ENCODE measurements at places on chromosomes 6 and 20.

- H3K4me1 ChIP-seq: no peaks in the 10 kb centered on the region
- H3K4me3 ChIP-seq: no peak overlapping the region
- no peak for DNase-seq
- no peaks in the 10 kb centered on the region for H3K27me3 ChIP-seq
- no peaks in the 10 kb centered on the region for H3K36me3 ChIP-seq
These were observed 179.4 kb downstream of the FOXC1 start for GRCh38 chr6:1789092-1789491.

GRCh38 chr6:136969433-136969832 lies 47.3 kb downstream of the SLC35D3 start:
- peaks cover 9% of the 10 kb centered on the region for H3K27me3 ChIP-seq
- H3K4me1 ChIP-seq: no peaks in the 10 kb centered on the region
- no peak overlapping the region for H3K27ac ChIP-seq
- no peak overlapping the region for H3K4me3 ChIP-seq
- no peak for DNase-seq
- H3K36me3 ChIP-seq: no peaks in the 10 kb centered on the region

DNA sequence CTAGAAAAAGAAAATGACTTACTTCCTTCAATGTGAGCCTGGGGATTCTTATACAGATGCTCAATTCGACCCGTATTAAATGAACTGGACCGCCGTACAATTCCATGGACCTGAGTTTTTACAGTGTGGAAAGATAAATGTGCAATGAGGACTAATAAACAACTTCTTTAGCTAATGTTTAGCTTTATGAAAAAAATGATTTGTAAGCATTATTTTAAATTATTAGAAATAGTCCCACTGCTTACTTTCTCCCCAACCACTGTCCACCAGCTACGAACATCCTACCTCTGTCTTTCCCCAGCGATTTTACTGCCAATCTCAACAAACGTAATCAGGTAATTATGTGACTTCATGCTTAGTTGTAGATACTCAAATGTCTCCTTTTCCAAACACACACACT lies 128.0 kb downstream of the GMDS start:
- no peak overlapping the region for H3K4me3 ChIP-seq
- H3K4me1 ChIP-seq: no peaks in the 10 kb centered on the region
- H3K27me3 ChIP-seq: no peaks in the 10 kb centered on the region
- DNase-seq: no peak

GRCh38 chr6:31079656-31080261 lies 32.6 kb downstream of the C6orf15 start:
- no peaks in the 10 kb centered on the region for H3K27me3 ChIP-seq
- H3K4me3 ChIP-seq: peak overlapping the region; percentile 37
- H3K4me1 ChIP-seq: peaks cover 5% of the 10 kb centered on the region
- DNase-seq: peak; percentile 39

GRCh38 chr20:19017104-19017690 lies 195.2 kb upstream of the SLC24A3 start:
- H3K4me3 ChIP-seq: no peak overlapping the region
- H3K36me3 ChIP-seq: no peaks in the 10 kb centered on the region
- DNase-seq: no peak
- H3K27me3 ChIP-seq: no peaks in the 10 kb centered on the region
- H3K27ac ChIP-seq: no peak overlapping the region

DNA sequence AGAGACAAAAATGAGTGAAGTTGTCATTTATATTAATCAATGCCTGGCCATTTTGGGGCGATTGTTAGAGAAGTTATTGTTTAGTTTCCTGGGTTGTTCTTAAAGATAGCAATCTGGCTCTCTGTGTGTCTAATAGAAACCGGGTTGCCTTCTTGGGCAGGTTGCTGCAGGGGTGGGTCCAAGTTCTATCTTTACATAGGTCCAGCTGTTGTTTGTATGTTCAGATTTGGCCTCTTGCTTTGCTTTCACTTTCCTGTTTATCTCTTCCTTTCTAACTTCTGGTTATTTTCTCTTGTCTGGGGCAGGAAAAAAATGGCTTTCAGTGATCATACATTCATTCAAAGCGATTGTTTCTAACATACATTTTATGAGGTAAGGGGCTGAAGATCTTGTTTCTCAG lies 128.4 kb upstream of the NOX3 start:
- H3K4me3 ChIP-seq: no peak overlapping the region
- no peak overlapping the region for H3K27ac ChIP-seq
- no peaks in the 10 kb centered on the region for H3K36me3 ChIP-seq
- no peaks in the 10 kb centered on the region for H3K4me1 ChIP-seq
- H3K27me3 ChIP-seq: no peaks in the 10 kb centered on the region

DNA sequence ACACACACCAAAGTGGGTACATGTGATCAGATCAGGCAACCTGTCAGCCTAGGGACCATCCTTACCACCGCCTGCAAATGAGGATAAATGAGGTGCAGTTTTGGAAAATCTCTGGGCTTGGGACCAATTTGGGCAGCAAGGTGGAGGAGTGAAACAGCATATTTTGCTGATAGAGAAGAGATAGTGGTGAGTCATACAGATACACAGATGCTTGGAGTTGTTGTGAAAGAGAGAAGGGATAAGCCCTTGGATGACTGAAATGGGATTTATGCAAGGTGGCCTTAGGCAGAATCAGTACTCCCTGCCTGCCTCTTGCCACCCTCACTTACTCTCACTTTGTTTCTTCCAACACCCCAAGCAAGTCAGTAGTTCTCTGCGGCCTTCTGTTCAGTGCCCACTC lies 34.7 kb downstream of the BMP2 start:
- H3K4me3 ChIP-seq: no peak overlapping the region
- no peaks in the 10 kb centered on the region for H3K36me3 ChIP-seq
- no peaks in the 10 kb centered on the region for H3K4me1 ChIP-seq
- no peak for DNase-seq
- no peaks in the 10 kb centered on the region for H3K27me3 ChIP-seq

DNA sequence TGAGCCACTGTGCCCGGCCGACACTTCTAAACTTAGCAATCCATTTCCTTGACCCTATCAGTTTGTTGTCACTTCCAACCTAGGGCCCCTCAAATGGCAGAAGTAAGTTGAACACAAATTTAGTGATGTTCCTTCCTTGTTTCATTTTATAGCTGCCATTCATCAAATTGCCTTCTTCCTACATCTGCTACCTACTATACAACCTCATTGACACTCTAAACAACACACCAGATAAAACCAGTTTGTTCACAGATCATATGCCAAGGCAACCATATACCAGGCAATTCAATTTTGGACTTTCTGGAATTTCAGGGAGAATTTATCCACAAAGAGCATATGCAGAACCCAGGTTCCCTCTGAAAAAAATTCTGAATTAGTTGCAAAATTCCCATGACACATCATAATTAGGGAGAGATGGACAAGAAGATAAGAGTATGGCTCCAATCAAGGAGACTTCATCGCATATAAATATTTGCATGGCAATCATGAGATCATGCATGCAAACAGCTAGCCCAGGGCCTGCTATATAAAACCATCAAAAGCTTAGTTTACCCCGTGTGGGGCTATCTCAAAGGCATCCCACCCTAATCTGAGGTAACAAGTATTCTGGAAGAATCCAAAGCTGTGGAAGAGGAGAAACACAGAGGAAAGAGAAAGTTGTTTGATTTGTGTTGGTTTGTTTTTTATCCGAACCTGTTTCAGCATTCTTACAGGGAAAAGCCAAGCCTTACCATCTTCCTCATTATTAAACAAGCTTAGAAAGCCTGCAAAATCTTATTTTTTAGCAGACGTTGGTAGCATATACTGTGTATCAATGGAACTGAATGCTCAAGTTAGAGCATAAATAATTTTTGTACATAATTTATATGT lies 132.8 kb upstream of the TNFAIP3 start:
- no peak for DNase-seq
- no peak overlapping the region for H3K27ac ChIP-seq
- H3K36me3 ChIP-seq: no peaks in the 10 kb centered on the region
- H3K27me3 ChIP-seq: no peaks in the 10 kb centered on the region
- no peak overlapping the region for H3K4me3 ChIP-seq

DNA sequence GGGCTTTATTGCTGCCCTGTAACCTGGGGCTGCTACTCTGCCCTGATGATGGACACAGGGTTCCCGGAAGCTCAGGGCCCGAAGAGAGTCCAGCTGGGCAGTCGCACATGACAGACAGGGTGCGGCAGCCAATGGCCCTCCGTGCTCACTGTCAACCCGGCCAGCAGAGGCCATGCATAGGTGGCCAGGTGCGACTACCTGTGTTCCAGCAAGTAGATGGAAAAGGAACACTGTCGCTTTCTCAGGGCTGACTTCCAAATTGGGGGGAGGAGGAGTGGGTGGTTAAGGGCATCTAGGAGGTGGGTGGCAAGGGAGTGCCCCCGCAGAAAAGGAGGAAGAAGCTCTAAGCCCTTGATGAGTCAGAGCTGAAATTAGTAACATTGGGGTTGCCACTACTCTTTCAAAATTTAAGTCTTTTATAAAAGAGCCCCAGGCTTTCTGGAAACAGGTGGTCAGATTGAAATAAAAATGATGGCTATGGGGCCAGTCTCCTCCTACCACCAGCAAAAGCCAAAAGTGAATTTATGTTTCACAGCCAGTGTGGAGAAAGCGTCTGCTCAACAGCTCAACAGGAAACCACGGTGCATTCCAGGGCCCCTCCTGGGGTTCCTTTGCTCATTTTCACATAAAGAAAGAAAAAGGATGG lies 2.3 kb upstream of the RAMACL start:
- DNase-seq: no peak
- H3K4me1 ChIP-seq: no peaks in the 10 kb centered on the region
- no peak overlapping the region for H3K4me3 ChIP-seq

- no peak within 1 kb of the TSS for H3K27ac ChIP-seq
- no peaks in the 10 kb centered on the region for H3K36me3 ChIP-seq
- no peak for DNase-seq
- H3K4me3 ChIP-seq: no peak within 1 kb of the TSS
These were observed at the start of gene WFDC10B for GRCh38 chr20:45704969-45705637. WFDC10B (minus strand) TSS chr20:45705019; CDS start chr20:45685992, 19,027 bp downstream.

- no peak overlapping the region for H3K27ac ChIP-seq
- H3K36me3 ChIP-seq: no peaks in the 10 kb centered on the region
- no peak overlapping the region for H3K4me3 ChIP-seq
- H3K4me1 ChIP-seq: peaks cover 19% of the 10 kb centered on the region
These were observed 375.0 kb upstream of the ARID1B start for GRCh38 chr6:156402227-156402626.

GRCh38 chr6:148891405-148891783 lies 144.6 kb downstream of the UST start:
- H3K27ac ChIP-seq: no peak overlapping the region
- no peaks in the 10 kb centered on the region for H3K36me3 ChIP-seq
- no peaks in the 10 kb centered on the region for H3K4me1 ChIP-seq
- no peak overlapping the region for H3K4me3 ChIP-seq

DNA sequence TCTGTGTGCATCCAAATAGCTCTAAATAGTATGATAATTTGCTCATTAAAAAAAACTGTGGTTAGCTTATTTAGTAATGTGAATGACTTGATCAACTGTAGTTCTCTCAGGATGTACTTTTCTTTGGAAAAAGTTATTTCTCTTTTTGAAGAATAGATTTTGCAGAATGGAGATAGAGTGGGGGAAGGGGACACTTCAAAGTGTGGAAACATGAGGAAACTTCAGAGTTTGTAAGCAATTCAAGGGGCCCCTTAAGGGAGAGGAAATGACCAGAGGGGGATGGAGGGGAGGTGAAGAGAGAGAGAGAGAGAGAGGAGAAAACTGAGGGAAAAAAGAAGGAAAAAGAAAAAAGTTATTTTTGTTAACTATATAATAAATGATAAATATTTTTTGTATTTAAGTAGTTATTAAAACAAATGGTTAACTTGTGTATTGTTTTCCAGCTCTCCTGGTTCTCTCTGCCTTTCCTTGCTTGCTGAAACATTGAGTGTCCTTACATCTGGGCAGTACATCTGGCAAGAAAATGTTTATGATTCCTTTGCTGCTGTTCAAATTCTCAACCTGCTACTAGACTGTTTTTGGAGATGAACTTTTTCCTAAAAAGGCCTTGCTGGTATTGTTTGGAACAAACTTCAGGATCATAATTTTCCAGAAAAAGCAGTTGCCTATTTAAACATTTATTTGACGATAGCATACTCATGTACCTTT lies 497.5 kb upstream of the CITED2 start:
- no peak overlapping the region for H3K4me3 ChIP-seq
- no peak for DNase-seq
- no peaks in the 10 kb centered on the region for H3K36me3 ChIP-seq
- H3K27me3 ChIP-seq: no peaks in the 10 kb centered on the region
- no peak overlapping the region for H3K27ac ChIP-seq

GRCh38 chr6:119447921-119448320 lies 98.4 kb upstream of the MAN1A1 start:
- H3K36me3 ChIP-seq: no peaks in the 10 kb centered on the region
- no peak overlapping the region for H3K27ac ChIP-seq
- H3K4me3 ChIP-seq: no peak overlapping the region
- no peaks in the 10 kb centered on the region for H3K27me3 ChIP-seq

DNA sequence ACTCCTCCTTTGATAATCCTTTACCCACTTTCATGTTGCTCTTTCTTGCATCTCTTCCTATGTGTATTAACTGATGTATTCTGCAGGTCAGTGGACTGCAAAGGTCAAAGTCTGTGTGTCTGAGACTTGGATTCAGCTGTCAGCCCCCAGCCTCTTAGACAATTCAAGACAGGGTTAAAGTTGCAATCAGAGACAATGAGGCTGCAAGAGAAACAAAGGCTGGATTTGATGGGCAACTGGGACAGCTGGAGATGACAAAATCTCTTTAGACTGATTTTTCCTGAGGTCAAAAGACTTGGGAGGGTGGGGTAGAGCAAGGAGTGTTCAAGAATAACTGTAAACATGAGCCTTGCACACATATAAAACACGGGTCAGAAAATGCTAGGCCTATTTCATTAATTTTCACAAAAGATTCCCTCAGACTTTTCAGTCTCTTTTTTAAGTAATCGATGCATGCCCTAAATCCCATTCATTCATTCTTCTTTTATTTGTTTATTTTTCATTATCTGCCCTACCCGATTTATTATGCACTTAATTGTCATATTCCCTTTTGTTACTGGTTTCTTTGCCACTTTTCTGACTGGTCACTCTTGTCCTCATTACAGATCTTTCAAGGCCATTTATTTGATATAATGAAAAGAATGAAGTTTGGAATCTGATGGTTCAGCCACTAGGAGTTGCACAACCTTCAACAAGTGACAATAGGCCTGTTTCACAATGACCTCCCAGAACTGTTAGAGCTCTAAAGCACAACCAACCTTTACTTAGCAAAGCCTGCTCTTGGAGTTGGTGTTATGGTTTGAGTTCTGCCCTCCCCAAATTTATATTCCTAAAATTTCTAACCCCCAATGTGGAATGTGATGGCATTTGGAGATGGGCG lies 33.8 kb upstream of the AKAP12 start:
- DNase-seq: no peak
- no peaks in the 10 kb centered on the region for H3K4me1 ChIP-seq
- H3K36me3 ChIP-seq: no peaks in the 10 kb centered on the region
- H3K27ac ChIP-seq: no peak overlapping the region
- H3K4me3 ChIP-seq: no peak overlapping the region

GRCh38 chr6:38149531-38149930 lies 330.0 kb downstream of the ZFAND3 start:
- no peaks in the 10 kb centered on the region for H3K36me3 ChIP-seq
- no peak for DNase-seq
- H3K27me3 ChIP-seq: no peaks in the 10 kb centered on the region
- no peak overlapping the region for H3K4me3 ChIP-seq
- no peak overlapping the region for H3K27ac ChIP-seq
